ENCODE measurements at places on chromosomes 1 and 21. TPM values are rescaled to one million over a fixed set of nuclear protein-coding genes. Genes with fewer than 3 reads are reported as not detected.

The PDE4B gene
- 9.0 TPM for polyA plus RNA-seq

The SPRR2F gene
- not detected for polyA plus RNA-seq

The PRRC2C gene
- 36.5 TPM for polyA plus RNA-seq

The KRTAP10-8 gene
- polyA plus RNA-seq: not detected

The NBPF12 gene
- polyA plus RNA-seq: 8.1 TPM

The C1QB gene
- 351 TPM for polyA plus RNA-seq

The TPTE gene
- not detected for polyA plus RNA-seq

The SMYD3 gene
- polyA plus RNA-seq: 18.2 TPM

The LCE1A gene
- not detected for polyA plus RNA-seq

The KIF2C gene
- 2.6 TPM for polyA plus RNA-seq

The LAD1 gene
- polyA plus RNA-seq: 14.6 TPM

The MX2 gene
- 8.2 TPM for polyA plus RNA-seq
